ENCODE measurements at places on chromosomes 2 and 18.

GRCh38 chr2:184920451-184920965, 322.2 kb downstream of the ZNF804A start:
- no peak for DNase-seq

GRCh38 chr18:31950583-31950982, 7.7 kb upstream of the TRAPPC8 start:
- DNase-seq, result no peak

GRCh38 chr2:173734797-173735196, 230.4 kb downstream of the SP3 start:
- no peak for DNase-seq

DNA sequence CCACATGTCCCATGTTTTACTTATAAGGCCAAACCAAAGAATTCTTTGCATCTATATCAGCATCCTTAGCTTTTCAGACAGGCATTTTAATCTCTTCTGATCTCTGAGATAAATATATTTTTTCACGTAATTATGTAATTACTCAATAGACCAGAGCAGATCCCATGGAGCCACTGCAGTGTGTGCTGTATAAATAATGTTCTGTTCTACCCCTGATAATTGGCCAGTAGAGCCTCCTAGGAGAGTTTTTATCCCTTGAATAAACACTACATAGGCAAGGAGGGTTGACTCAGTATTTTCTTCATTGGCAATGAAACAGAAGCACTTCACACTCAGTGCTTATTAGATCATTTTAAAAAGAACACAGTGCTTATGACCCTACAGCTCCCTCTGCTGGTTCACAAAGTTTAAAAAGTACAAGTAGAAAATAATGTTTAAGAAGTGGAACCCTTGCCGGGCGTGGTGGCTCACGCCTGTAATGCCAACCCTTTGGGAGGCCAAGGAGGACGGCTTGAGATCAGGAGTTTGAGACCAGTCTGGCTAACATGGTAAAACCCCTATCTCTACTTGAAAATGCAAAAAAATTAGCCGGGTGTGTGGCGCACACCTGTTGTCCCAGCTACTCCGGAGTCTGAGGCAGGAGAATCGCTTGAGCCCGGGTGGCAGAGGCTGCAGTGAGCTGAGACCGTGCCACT, 91.9 kb downstream of the PPP1R1C start:
- DNase-seq, result no peak

DNA sequence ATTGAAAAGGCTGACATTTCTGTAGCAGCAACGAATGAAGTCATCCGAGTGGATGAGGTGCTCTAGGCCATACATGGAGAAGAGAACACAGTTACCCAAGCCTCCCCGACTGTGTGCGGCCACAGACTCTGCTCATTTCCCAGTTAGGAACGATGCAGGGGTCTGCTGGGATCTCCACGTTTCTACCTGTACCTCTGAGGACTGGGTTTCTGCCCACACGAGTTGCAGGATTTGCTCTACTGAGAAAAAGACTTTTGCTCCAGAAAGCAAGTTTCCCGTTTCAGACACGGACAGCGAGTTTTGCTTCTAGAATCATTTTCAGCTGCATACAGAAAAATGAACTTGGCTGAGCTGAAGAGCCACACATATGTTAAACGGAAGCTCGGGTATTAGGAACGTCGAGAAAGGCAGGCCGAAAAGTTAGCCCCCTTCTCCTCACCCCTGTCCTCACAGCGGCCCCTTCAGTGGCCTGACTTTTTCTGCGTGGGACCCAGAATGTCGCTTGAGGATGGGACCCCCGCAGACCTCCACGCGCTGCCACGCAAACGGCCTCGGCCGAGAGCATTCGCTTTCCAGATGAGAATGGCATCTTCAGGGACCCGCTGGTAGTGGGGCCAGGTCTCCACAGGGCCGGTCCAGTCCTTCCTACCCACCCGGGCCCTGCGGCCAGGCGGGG, 582 bp upstream of the RAB31 start:
- no peak for DNase-seq

DNA sequence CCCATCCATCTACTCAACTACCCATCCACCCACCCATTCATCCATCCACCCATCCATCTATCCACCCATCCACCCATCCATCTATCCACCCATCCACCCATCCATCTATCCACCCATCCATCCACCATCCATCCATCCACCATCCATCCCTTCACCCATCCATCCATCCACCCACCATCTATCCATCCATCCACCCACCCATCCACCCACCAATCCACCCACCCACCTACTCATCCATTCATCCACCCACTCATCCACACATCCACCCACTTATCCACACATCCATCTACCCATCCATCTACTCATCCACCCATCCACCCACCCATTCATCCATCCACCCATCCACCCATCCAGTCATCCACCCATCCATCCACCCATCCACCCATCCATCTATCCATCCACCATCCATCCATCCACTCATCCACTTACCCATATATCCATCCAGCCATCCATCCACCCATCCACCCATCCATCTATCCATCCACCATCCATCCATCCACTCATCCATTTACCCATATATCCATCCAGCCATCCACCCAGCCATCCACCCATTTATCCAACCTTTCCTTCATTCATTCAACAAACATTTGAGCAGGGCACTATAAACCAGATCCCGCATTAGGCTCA, 2.1 kb upstream of the NGEF start:
- no peak for DNase-seq

GRCh38 chr18:65282096-65282495, 468.7 kb upstream of the CDH7 start:
- DNase-seq, result no peak

DNA sequence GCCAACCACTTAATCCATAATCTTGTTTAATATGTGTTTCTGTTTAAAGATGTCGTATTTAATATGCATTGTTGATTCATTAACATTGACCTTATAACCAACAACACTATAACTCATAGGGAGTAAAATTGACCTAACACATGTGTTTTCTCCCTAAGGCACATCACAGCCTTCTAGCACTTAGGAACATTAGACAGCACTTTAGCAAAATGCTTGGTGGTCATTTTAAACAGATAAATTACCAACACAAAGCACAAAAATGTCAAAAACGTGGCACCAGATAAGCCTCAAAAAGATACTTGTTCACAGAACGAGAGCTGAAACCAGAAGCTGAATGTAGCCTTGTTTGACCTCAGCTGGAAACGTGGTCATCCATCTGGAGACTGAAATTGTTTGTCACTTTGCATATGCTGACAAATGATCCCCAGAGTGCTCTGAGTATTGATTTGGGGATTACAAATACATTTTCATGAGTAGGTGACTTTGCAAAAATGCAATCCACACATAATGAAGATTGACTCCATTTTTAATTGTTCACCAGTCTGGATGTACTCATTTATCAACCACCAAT, 139.2 kb downstream of the CCDC102B start:
- DNase-seq, result no peak

DNA sequence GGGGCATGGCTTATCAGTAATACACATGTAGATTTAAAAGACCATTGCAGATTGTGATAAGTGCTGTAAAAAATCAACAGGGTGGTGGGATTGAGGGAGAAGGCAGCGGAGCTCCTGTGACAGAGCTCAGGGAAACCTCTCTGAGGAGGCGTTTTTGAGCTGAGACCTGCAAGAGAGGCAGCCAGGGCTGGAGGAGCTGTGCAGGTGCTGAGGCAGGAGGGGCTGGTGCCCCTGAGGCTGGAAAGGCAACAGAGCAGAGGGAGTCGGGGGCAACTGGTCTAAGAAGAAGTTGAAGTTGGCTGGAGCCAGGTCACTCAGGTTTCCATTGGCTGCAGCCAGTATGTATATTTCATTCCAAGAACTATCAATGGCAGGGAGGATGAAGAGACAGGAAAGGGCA, 47.6 kb downstream of the KLHL29 start:
- peak; percentile 42 for DNase-seq

DNA sequence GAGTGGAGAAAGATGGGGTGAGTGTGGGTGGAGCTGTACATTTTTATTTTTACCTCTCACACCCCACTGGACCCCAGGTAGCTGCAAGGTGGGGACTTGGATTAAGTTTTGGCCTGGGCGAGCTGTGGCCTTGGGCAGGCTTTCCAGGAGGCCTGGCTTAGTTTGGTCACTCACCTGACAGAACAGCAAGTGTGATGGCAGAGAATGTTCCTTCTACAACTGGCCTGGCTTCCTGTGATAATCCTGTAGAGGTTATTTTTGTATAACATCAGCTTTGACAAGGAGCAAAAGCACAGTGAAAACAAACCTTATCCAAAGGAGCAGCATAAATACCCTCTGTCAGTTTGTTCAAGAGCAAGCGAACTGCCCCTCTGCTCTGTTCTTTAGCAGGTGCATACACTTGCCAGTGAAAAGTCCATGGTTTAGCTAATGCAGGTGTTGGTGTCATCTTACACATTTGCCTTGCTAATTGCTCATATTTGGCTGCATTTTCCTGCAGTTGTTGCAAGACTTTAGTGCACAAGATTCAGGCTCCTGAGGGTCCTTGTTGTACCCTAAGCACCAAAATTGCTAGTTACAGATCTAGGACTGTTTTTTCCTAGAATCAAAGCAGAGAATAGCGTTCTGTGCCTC, 6.3 kb downstream of the THNSL2 start:
- DNase-seq, result no peak

GRCh38 chr2:130911482-130911881, 74.8 kb downstream of the ARHGEF4 start:
- no peak for DNase-seq

GRCh38 chr2:187313831-187314230, 134.2 kb downstream of the CALCRL start:
- DNase-seq, result no peak

DNA sequence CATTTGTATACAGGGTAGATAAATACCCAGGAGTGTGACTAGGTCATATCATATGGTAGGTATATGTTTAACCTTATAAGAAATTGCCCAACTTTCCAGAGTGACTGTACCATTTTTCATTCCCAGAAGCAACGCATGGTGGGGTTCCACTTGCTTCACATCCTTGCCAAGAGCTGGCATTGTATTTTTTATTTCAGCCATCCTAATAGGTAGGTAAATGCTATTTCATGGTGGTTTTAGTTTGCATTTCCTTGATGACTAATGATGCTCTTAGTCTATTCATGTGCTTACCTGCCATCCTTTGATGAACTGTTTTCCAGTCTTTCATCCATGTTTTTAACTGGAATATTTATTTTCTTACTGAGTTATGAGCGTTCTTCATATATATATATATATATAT, 51.9 kb downstream of the MAP4K3 start:
- DNase-seq, result no peak

DNA sequence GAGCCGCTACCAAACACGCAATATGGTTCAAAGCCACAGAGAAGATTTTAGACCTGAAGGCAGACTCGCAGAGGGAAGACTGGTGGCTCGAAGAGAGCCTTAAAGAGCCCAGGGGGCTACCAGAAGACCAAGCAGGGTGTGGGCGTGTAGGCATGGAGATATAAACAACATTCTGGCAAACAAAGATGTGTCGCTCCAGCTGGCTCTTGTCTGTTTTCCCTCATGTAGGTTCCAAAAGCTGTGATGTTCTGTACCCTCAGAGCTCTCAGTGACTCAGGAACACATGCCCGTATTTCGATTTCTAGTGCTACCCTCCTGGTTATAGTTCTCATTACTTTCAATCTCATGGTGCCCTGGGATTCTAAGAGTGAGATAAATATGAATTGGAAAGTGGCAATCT, 44.5 kb downstream of the DOCK10 start:
- no peak for DNase-seq

DNA sequence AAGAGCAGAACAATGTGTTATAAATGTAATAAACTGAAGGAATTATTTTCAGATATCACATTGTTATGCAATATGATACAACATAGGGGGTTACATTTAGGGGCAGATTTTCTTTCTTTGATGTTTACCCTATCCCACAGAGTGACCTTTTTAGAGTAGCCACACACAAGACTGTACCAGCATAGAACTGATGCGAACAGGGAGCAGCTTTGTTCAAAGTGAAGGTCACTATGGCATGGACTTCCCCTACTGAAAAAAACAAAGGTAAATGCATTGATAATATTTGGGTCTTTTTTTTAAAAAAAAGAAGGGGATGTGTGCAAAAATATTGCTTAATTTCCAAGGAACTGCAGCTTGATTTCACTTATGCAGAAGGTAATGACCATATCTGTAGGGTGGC, 1354.9 kb downstream of the SUCLG1 start:
- no peak for DNase-seq

- DNase-seq, result no peak
Observed at GRCh38 chr2:153886833-153887232, 15.1 kb downstream of the GALNT13 start.

DNA sequence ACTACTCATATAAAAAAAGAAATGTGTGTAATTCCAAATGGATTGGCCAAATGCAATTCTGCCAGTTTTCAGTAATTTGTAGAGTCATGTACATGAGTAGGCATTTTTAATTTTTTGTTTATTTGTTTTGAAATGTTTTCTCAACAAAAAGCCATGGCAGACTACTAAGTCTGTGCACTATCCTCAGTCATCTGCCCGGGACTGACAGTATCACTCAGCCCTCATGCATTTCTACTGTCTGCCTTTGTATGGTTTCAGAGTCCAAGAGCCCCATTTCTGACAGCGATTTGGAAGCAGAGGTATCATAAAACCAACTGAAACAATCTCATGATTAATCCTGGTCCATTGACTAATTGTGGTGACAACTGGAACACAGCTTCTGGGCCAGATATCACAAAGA, 109.9 kb upstream of the NYAP2 start:
- DNase-seq, result no peak

- DNase-seq, result no peak
Observed at GRCh38 chr2:161609930-161610329, 14.3 kb upstream of the SLC4A10 start.

GRCh38 chr18:79780547-79780946, 17.2 kb upstream of the KCNG2 start:
- DNase-seq, result no peak

DNA sequence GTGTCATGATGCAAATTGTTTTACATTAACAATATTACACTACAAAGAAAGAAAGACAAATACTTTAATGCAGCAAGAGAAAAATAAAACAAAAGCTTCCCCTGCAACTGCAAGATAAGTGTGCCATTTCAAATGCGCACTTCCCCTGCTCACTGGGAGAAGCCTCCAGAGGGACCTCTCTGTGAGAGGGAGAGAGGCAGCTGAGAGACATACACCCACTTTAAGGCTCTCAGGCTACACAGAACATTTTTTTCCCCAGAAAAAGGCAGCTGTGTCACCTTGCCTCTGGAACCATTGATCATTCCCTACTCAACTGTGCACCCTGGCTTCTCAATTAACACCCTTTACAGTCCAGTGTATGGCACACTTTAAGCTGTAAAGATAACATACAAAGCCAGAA, 75.2 kb downstream of the DPP4 start:
- no peak for DNase-seq

DNA sequence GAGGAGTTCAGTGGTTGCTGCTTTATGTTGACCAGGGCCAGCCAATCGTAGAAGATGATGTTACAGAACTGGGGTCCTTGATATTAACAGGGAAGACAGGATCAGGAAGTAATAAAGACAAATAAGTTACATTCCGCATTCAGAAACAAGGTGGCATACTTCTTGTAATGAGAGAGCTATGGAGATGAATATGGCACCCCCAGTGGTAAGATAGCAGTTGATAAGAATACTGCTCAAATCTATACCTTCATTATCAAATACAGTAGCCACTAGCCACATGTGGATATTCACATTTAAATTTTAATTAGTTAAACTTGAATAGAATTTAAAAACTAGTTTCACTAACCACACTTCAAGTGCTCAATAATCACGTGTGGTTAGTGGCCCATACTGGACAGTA, 290.4 kb upstream of the RBMS1 start:
- no peak for DNase-seq

- DNase-seq, result no peak
Observed at GRCh38 chr2:219536967-219537366, 6.6 kb downstream of the CHPF start.

GRCh38 chr18:8960740-8961657, 141.5 kb upstream of the NDUFV2 start:
- DNase-seq, result no peak
